ENCODE measurements at places on chromosomes 7 and 10.
A peak's percentile ranks its signal among the peaks of the same experiment; 100 is the strongest.

GRCh38 chr10:130196511-130197487, 60.6 kb downstream of the GLRX3 start:
- no peak for DNase-seq

DNA sequence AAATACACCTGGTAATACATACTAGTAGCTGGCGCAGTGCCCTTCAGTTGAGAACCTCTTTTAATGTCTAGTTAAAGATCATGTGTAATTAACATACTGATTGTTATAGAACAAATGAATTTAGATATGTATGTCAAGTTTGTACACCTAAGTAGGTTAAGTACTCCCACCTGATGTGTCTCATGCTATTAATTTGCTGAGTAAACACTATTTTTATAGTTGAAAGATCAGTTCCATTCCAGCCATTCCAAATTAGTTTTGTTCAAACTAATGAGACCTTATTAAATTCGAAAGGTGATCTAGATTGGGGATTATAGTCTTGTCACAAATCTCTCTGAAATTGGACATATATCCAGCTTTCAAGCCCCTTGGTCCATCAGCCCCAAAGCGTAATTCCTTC, 710.0 kb downstream of the LRMDA start:
- DNase-seq: no peak

GRCh38 chr7:143216151-143216550, 5.7 kb upstream of the TAS2R40 start:
- DNase-seq: peak; percentile 24

- no peak for DNase-seq
These were observed at the start of gene STX1A for GRCh38 chr7:73718905-73719805. STX1A (minus strand) TSS chr7:73719669; CDS start chr7:73719631, 38 bp downstream.

GRCh38 chr7:43044511-43044910, 67.9 kb upstream of the HECW1 start:
- DNase-seq: no peak

DNA sequence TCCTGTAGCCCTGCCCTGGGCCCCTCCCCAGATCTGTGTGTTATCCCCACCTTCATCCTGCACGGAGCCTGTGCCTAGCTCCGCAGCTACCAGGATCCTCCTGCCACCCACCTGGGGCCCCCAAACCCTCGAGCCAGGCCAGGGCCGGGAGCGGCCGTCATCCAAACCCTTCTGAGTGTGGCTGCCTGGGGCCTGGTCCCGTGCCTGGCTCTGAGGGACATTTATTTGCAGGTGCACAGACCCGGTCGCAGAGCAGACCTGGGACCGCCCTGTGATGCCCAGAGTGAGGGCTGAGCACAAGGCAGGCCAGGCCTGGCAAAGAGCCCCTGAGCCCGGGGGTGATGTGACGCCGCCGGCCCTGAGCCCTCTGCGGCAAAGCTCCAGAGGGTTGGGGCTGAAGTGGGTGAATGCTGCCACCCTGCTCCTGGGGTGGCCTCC, 27.4 kb upstream of the INPP5A start:
- DNase-seq: no peak

DNA sequence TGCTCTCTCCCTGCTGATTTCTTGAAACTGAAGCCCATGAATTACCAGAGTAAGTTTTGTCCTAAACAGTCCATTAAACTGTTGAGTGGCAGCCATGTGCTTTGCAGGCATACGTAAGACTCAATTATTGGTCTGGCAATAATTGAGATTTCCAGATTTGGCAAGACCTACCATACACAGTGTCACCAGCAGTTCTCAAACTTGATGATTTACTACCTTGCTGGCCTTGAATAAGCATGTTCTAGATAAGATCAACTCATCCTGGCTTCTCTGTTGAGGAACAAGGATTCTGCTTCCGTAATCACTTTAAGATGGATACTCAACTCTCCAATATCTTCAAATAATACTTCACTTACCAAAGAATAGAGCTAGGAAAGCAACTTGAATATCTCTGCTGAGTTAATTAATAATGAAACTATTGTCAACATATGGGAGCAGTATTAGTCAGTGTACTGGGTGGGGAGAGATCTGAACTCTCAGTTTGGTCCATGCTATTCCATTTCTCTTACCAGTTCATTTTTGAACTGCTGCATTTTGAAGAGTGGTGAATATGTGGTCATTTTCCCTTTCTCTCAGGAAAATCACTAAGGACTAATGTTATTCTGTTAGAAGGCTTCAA, 181.4 kb downstream of the IPMK start:
- DNase-seq: no peak

DNA sequence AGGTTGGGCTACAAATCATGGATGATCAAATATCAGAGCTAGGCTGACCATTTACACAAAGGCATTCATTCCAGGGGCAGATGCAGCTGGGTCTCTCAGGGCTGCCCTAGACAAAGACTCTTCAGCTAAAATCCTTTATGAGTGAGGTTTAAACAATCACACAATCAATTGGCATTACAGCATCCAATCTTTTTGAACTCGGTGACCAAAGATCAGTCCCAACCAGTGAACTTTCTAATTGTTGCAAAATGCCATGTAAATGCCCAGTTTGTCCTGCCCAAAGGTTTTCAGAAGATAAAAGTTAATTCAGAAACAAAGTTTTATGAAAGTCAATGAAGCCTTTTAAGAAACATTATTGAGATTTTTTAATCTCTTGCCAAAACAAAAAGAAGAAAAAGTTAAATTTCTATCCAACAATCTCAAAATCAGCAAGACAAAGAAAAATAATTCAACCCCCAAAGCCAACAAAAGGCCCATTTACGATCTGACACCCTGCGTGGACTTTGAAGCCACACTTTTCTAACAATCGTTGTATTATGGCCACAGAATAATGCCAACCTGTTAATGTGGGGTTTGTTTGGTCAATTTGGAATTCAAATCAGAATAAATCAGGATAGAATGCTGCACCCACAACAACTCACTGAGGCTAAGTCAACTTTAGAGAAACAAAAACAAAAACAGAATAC, 40.9 kb downstream of the GPR37 start:
- DNase-seq: no peak

DNA sequence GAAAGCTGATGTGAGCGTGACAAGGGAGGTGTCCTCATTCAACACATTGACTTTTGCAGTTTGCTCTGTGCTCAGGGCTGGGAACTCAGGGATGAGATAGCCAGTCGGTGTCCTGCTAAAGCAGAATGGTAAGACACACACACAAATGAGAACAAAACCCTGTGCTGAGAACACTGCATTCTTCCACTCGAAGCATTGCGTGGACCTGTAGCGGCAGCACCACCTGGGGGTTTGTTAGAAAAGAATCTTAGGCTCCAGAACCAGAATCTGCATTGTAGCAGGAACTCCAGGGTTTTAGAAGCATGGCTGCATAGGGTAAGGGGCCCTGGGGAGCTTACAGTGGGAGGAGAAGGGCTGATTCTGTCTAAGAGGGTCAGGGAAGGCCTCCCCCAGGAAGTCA, 21.5 kb upstream of the OGDHL start:
- DNase-seq: no peak

DNA sequence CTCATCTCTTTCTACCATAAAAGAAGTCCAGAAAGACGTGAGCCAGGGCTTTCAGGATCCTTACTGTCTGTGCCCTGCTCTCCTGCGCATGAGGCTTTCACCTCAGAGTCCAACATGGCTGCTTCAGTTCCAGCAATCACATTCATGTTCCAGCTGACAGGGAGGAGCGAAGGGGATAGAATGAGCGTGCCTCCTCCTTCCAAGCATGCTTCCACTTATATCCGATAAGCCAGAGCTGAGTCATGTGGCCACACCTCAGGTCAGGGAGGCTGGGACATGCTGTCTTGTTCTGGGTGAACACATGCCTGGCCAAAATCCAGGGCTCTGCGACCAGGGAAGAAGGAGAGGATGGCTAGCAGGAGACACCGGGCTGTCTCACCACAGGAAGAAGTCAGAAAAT, 248.2 kb downstream of the SKAP2 start:
- no peak for DNase-seq

GRCh38 chr10:68982389-68982788, 6.2 kb upstream of the KIFBP start:
- no peak for DNase-seq

DNA sequence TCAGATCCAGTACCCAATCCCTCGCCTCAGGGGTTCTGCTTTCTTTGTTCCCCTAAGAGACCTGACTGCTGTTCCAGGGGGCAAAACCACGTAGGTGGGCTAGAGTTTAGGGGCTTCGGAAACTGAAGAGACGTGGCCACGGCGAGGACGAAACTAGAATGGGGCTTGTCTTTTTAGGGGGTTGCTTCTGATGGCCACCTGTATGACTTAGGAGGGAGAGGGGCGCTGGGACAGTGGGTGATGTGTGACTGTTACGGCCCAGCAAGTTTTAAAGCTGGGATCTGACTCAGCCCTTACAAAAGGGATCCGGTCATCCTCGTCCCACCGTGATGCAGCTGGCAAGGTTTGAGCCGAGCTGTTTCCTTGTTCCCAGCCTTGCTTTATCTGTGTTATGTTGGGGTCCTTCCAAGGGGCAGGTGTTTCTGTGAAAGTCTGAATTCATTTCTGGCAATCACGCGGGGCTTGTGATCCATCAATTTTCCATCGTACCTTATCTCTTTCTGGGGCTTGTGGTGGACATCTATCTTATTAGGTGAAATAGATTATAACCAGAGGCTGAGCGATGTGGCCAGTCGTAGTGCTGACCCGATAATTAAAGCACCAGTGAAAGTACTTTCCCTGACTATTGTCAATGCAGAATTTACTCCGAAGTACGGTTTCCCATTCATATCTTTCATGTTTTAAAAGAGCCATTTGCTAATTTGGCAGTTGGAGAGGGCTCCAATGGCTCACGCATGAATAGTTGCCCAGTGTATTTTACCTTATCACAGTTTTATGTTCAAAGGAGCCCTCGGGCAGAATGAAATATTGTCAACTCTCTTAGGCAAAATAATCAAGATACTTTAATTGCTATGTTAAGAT, 830 bp downstream of the MET start:
- DNase-seq: no peak

GRCh38 chr10:34861293-34862021, 46.4 kb upstream of the PARD3 start:
- no peak for DNase-seq

- DNase-seq: no peak
These were observed 107.4 kb downstream of the ITIH5 start for GRCh38 chr10:7559386-7559785.

DNA sequence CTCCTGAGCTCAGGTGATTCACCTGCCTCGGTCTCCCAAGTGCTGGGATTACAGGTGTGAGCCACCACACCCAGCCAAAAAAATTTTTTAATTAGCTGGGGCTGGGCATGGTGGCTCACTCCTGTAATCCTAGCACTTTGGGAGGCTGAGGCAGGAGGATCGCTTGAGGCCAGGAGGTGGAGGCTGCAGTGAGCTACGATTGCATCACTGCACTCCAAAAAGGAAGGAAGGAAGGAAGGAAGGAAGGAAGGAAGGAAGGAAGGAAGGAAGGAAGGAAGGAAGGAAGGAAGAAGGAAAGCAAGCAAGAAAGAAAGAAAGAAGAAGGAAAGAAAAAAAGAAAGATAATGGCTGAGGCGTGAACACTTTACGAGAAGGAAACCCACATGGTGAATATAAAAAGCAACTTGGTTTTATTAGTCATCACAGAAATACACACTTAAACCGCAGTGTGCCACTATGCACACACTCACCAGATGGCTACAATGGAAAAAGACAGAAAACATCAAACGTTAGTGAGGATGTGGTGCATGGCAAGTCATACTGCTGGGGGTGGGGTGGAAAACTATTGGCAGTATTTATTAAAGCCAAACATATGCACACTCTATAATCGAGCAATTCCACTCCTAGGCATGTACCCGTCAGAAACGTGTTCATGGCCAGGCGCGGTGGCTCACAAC, 4.4 kb upstream of the CCL26 start:
- peak; percentile 77 for DNase-seq

GRCh38 chr7:138538997-138539644, 79.1 kb downstream of the TRIM24 start:
- DNase-seq: no peak

DNA sequence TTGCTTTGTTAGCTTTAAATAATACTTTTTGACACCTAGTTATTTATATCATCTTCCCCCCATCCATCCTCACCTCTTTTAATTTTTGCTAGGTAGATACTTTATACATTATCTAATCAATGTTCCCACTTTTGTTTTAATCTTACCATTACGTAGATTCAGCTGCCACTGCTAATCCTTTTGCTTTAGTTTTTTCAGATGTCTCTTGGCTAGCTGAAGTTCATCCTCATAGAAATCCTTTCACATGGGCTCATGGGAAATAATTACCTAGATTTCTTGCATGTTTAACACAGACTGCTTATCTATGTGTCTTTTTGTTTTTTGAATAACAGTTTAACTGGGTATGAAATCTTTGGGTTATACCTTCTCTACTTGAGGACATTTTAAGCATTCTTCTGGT, 60.1 kb downstream of the ZNRF2 start:
- no peak for DNase-seq

- DNase-seq: no peak
These were observed 241.3 kb upstream of the AOAH start for GRCh38 chr7:36965625-36966024.

DNA sequence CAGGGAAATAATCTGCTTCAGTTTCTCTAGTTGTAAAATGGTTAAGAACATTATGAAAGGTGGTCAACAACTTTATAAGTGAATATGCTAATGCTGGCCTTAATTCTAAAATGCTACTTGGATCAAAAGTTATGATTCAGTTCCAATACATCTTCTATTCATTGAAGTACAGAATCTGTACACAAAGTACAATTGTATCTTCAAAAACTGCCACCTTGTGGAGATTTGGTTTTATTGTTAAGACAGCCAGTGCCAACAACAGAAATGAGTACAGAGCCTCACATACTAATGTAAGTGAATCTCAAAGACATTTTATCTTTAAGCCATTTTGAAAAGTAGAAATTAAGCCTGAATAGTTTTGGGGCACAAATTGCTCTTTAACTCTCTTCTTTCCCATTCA, 194.0 kb downstream of the CFTR start:
- no peak for DNase-seq

- no peak for DNase-seq
These were observed 1138.1 kb downstream of the REEP3 start for GRCh38 chr10:64659311-64659710.

GRCh38 chr10:71437537-71438092, 40.9 kb downstream of the CDH23 start:
- DNase-seq: no peak
